GOT3 (cell line): ENCODE measurements at places on chromosomes 3 and 15.

DNA sequence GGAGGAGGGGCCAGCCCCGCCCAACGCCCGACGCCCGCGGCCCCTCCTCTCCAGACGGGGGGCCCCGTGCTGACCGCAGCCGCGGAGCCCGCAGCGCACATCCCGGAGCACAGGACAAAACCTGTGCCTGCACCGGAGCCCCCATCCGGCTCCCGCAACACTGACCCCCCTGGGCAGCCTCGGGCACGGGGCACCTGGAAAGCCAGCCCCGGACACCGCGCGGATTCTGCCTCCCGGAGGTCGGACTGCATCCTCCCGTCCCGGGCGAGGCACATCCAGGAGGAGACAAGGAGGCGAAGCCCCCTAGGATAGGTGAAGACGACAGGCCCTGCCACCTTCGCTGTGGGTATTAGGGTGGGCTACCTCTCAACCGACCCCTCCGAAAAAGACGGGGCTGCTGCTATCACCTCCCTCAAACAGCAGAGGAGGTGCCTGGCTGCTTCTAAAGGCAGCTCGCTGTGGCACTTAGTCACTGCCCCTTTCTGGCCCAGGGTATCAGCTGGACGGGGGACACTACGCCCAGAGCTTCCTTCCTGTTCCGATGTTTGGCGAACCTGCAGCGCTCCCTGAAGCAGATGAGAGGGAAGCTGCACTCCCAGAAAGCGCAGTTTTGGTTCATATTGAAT is 10.6 kb downstream of the XXYLT1 start:
- no peak for DNase-seq

GRCh38 chr15:83734487-83734886 is 80.6 kb downstream of the ADAMTSL3 start:
- DNase-seq = no peak

- no peak for DNase-seq
Observed at GRCh38 chr15:33808720-33809457, 159.4 kb upstream of the CHRM5 start.

DNA sequence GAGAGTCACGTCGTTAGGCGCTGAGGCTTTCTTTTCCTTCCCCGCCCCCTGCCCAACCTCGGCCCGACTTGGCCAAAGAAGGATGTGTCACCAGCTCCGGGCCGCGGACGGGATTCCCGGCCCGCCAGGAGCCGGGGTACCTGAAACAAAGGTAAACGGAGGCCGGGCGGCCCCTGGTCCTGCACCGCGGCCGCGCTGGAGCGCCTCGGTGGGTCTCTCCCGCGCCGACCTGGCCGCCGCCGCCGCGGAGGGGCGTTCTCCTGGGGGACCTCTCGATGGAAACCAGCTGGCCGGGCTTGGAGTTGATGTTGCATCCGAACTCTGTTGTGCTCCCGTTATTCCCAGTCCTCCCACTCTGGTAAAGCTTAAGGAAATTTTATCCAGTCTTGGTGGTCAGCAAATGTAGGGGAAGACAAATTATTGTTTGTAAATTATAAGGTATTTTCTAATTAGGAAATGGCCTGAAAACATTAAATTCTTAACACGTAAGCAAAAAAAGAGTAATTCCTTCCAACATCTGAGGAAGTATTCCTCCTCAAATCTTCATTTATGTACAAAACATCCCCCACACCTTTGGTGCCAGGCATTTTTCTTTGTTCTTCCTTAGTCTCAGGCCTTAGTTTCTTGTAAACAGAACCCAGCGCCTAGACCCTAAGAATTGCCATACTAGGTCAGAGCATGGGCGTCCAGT is 888 bp downstream of the PPP2R3A start:
- DNase-seq = no peak
